ENCODE measurements at places on chromosomes 11 and 22.

DNA sequence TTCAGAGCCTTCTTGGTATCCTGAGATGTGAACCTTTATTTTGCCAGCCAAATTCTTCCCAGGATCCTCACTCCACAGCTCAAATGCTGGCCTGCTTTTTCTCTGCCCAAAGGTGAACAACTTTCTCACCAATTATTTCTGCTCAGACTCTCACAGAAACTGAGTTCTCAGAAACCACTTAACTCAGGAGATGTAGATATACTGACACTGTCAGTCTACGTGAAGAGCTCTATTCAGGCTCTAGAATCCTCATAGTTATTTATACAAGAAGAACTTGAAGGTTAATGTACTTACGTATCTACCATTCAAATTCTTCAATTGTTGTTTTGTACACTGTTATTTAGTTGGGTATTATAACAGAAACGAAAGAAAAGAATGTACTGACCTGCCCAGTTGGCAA lies 666.1 kb downstream of the CNTN5 start:
- no peak for DNase-seq

DNA sequence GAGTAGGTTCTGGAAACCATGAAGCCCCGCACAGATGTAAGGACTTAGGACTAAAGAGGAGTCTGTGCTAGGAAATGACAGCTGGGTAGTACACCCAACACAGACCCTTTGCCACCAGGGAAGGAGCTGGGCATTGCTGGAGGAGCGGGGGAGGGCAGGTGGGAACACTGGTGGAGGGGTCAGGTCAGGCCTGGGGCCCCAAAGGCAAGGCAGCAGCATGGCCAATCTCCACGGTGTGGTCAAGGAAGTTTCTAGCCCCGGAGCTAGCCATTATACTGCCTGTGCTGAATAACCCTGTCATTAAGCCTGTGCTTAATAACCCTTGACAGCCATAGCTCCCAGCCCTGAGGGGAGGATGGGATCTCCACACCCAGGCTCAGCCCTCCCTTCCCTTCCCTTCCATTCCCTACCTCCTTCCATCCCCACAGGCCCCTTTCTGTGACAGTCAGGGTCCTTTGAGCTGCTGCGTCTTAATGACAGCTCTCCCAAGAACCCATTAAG lies 2.1 kb downstream of the TMPRSS4 start:
- DNase-seq: no peak

- no peak for DNase-seq
Observed at GRCh38 chr22:50305393-50305922, 2.0 kb downstream of the PLXNB2 start.

- DNase-seq: no peak
Observed at GRCh38 chr11:34624069-34624468, 3.2 kb downstream of the EHF start.

- no peak for DNase-seq
Observed at GRCh38 chr11:61862714-61863547, 28.4 kb downstream of the FADS3 start.

- no peak for DNase-seq
Observed at GRCh38 chr11:60164550-60165075, 18.3 kb downstream of the MS4A6A start.

DNA sequence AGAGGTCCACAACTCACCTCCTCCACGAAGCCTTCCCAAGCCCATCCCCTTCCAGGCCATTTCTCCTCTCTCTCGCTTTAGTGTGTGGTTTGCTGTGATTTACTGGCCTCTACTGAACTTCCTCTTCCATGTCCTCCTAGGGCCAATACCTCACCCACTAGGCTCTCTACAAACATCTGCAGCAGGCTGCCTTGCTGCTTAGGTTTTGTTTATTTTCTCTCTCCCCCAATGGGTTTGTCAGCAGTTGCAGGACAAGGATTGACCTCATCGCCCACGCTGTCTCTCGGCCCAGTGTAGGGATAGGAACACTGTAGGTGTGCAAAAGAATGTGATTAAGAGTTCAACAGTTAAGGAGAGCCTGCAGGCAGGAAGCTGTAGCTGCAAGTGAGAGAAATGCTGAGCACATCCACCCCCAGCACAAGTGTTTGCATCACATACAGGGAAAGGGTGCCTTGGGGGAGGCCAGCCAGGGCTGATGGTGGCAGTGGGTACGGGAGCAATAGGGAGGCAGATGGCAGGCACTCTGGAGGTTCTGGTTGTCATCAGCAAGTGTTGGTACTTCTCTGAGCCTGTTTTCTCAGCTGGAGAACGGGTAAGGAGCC lies 1.4 kb downstream of the PC start:
- no peak for DNase-seq

GRCh38 chr11:105219269-105219668 lies 79.7 kb upstream of the CARD18 start:
- no peak for DNase-seq

GRCh38 chr11:128342511-128343134 lies 244.7 kb downstream of the ETS1 start:
- DNase-seq: no peak

DNA sequence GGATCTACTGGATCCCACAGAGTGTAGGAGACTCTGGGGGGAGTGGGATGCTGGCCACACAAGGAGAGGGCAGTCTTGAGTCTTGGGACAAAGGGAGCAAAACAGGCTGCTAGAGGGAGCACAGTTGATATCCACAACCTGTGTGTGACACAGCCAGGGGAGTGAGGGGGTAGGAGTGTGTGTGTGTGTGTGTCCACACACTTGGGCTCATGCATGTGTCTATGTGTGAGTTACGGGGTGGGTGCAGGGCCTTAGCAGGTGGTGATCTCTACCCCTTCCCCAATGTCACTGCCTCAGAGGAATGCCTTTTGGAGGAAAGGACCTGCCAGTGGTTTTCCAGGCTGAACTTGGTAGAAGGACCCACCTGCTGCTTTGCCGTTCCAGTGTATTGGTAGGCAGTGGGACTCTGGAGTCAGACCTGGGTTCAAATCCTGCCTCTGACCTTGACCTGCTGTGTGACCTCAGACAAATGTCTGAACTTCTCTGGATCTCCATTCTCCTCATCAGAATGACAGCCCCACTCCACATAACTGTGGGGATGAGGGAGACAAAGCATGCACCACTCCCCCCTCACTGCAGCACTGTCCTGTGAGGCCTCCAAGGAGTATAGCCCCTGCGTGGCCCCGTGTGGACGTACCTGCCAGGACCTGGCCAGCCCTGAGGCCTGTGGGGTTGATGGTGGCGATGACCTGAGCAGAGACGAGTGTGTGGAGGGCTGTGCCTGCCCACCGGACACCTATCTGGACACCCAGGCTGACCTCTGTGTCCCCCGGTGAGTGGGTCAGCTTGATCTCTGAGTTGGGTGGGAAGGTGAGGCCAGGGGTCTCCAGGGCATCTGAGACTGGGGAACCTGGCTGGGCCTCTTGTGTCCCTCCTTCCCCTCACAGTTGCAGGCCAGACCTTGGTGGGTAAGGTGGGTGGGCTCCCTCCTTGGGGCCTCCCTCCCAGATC lies 27.4 kb downstream of the OTOG start:
- no peak for DNase-seq

- DNase-seq: no peak
Observed at GRCh38 chr11:60005360-60005759, 11.6 kb upstream of the OOSP4B start.

GRCh38 chr11:91308069-91308468 lies 916.5 kb upstream of the FAT3 start:
- no peak for DNase-seq

DNA sequence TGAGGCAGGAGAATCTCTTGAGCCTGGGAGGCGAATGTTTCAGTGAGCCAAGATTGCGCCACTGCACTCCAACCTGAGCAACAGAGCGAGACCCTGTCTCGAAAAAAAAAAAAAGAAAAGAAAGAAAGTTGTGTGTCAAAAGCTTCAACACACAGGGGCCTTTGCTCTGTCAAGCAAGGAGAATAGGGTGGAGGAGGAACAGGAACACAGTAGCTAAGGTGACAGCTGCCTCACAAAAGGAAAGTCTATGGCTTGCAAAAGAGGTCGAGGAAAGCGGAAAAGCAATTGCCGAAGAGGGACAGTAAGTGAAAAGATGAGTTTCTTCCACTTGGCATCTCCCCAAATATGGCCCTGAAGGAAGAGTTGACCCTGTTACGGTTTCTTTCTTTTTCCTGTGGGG lies 26.5 kb upstream of the TMA7B start:
- DNase-seq: no peak

GRCh38 chr11:92272651-92273050 lies 48.0 kb downstream of the FAT3 start:
- DNase-seq: no peak

- no peak for DNase-seq
Observed at GRCh38 chr11:43573233-43573632, 107.3 kb upstream of the HSD17B12 start.

- no peak for DNase-seq
Observed at GRCh38 chr11:78138694-78139421, 568 bp downstream of the ALG8 start.

DNA sequence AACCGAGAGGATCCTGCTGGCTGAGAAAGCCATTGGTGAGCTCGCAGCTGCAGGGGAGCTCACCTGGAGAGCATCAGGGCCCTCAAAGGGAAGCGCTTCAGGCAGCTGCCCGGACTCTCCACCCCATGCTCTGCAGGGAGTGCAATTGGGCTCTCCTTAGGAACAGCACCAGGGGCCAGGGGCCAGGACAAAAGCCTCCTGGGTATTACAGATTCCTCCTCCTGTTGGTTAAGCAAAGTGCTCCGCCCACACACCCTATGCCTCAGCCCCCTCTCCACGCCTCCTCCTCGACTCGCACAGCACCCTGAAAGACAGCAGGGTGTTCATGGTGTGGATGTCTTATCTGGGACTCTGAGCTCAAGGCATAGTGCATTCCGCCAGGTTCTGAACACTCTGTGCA lies 139.9 kb downstream of the SHANK2 start:
- no peak for DNase-seq

- DNase-seq: peak; percentile 93
Observed at GRCh38 chr11:77047007-77047927, 13.1 kb downstream of the B3GNT6 start.

DNA sequence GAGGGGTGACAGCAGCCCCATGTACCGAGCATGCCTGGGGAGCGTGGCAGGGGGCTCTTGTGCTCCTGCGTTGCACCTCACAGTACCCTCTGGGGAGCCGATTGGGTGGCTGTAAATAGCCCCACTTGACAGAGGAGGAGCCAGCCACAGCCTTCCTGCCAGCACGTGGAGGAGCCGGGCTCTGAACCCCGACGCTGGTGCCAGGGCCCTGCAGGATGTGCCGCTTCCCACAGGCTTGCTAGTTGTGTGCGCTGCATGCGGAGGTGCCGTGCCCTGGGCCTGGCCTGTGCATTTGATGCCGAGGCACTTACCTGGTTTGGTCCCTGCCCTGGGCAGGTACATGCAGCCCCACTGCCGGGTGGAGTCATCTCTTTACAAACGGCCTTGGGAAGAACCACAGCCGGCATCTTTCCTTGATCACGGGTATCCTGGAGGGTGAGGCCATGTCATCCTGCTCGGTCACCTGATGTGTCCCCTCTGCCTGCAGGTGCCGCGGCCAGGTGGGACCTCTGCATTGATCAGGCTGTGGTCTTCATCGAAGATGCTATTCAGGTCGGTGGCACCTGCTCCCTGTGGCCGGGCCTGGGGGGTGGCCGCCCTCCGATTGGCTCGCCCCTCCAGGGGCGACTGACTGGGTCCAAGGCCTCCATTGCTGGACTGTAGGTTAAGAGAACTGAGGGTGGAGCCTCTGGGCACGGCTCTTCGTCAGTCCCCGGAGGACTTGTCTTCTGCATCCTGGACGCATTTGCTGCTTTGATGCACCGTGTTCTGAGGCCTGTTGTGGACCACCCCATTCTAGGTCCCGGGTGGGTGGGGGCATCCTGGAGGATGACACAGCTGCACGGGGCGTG lies 5.0 kb downstream of the TPCN2 start:
- no peak for DNase-seq

DNA sequence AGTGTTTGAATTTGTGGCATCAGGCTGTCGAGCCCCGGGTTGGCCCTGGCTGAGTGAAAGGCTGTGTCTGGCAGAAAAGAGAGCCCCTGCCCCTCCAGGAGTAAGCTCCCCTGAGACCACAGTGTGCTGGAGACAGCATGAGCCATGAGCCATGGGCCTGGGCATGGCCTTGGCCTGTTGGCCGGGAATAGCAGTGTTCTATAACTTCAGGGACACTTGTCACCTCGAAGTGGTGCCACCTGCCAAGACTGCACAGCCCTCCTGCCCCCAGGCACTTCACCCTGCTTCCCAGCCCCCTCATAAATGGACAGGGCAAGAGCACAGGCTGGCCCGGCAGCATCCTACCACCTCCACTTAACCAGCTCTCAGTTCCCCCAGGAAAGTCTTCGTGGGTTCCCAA lies 20.7 kb upstream of the SUSD2 start:
- no peak for DNase-seq

DNA sequence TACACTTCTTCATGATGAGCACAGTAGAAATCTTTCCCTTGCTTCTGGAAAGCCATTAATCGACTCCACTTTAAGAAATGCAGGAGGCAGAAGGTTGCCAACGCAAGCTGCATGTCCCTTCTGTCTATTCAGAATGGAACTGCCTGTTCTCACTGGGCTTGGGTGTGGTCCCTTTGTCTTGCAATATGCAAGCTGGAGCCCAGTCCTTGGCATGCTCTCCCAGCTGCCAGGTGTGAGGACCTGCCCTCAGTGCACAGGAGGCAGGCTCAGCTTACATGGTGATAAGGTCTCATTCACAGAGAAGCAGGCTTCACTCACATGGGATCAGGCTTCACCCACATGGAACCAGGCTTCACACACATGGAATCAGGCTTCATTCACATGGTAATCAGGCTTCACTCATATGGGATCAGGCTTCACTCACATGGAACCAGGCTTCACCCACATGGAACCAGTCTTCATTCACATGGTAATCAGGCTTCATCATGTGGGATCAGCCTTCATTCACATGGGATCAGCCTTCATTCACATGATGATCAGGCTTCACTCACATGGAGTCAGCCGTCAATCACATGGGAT lies 59.2 kb upstream of the USP47 start:
- no peak for DNase-seq

GRCh38 chr11:131800452-131800851 lies 430.0 kb downstream of the NTM start:
- DNase-seq: no peak
